H7 (cell line): ENCODE measurements at places on chromosomes 7 and 10. TPM values are rescaled to one million over a fixed set of nuclear protein-coding genes. Genes with fewer than 3 reads are reported as not detected.

- DNase-seq, result peak; percentile 24
Measured at GRCh38 chr7:37833107-37833817, 15.1 kb upstream of the NME8 start.

GRCh38 chr7:66118603-66119002 is 4.0 kb downstream of the CRCP start:
- no peak for DNase-seq

Gene TMEM270
- total RNA-seq, result not detected in 2 replicates

Gene ADAMTS14
- total RNA-seq, result 1.1 and 2.4 TPM in 2 replicates

- peak; percentile 45 for DNase-seq
Measured at GRCh38 chr10:102646610-102647442, 2.5 kb downstream of the TRIM8 start.

DNA sequence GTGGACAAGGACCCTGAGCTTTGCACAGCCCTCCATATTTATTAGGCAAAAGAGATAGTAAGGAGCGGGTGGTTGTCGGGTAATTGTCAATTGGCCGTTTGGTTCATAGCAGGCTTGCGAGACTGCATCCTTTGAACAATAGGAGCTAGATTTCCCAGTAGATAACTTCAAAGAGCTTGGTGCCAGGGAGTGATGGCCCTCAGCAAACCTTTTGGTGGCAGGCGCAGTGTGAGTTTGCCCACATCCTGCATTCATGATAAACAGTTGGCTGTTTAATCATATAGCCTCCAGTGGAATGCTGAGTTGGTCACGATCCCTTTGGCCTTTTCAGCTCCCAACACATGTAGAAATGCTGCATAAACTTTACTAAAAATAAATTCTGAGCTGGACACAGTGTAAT is 156.9 kb downstream of the AKR1D1 start:
- DNase-seq, result no peak

- peak; percentile 77 for DNase-seq
Measured at GRCh38 chr7:151400626-151401315, 9.1 kb downstream of the WDR86 start.

Gene DIP2C
- 4.8 and 7.2 TPM in 2 replicates for total RNA-seq

Gene TEX47
- not detected in 2 replicates for total RNA-seq

Gene PDE6C
- not detected in 2 replicates for total RNA-seq

Gene FAM131B
- total RNA-seq, result 11.9 and 16.9 TPM in 2 replicates

- DNase-seq, result no peak
Measured at GRCh38 chr7:50591480-50592438, 26.6 kb upstream of the DDC start.

DNA sequence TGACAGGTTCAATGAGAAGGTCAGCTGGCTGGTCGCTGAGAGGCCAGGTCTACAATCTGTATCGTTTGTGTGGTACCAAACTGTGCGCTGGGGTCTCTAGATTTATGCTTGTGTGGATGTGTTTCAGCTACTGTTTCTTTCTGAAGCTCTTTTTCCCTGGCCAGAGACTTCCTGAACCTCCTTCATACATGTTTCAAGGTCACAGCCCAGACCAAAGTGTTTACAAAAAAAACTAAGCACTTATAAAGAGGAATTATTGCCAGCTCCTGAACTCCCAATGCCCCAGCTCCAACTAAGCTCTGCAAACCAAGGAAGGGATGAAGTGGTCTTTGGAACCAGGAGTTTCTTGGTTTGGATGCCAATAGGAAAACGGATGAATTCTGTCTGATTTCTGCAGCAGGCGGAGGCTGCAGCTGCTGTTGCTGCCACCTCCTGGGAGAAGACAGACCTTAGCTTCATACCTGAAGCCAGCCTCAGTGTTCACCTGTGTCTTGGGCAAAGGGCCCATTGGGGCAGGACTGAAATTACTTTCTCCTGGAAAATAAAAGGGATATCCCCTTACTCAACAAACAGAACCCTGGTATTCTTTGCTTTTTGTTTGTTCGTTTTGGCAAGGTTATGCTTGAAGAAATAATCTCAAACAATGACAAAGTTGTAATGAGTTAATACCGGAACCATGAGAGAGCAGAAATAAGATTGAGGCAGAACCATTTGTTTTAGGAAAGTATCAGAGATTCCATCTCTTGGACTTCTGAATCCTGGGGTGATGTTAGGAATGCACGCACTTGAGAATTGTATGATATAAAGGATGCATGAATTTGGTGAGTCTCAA is 24.6 kb upstream of the MKLN1 start:
- DNase-seq, result peak; percentile 68

GRCh38 chr10:92268748-92269147 is 22.1 kb downstream of the CPEB3 start:
- DNase-seq, result no peak

DNA sequence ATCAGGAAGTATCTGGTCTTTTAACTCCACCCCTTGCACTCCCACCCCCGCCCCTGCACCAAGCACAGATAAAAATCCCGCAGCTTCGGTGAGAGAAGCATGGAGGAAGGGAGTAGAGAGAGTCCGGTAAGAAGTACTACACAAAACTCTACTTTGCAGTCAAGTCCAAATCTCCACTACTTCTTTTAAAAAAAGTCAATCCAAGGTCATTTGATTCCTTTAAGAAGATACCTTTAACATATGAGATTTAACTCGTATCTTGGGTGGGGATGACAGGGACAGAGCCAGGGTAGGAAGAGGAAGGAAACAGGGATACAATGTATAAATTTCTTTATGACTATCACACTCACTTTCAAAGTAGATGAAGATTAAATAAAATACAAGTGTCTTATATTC is 132.1 kb downstream of the NRBF2 start:
- no peak for DNase-seq

Gene CDK14
- total RNA-seq, result 28.6 and 37.2 TPM in 2 replicates

- DNase-seq, result no peak
Measured at GRCh38 chr10:73843261-73843660, 31.1 kb downstream of the CAMK2G start.

- no peak for DNase-seq
Measured at GRCh38 chr10:78578929-78579328, 489.8 kb upstream of the ZMIZ1 start.

- no peak for DNase-seq
Measured at GRCh38 chr10:62230344-62231121, 38.1 kb downstream of the RTKN2 start.

DNA sequence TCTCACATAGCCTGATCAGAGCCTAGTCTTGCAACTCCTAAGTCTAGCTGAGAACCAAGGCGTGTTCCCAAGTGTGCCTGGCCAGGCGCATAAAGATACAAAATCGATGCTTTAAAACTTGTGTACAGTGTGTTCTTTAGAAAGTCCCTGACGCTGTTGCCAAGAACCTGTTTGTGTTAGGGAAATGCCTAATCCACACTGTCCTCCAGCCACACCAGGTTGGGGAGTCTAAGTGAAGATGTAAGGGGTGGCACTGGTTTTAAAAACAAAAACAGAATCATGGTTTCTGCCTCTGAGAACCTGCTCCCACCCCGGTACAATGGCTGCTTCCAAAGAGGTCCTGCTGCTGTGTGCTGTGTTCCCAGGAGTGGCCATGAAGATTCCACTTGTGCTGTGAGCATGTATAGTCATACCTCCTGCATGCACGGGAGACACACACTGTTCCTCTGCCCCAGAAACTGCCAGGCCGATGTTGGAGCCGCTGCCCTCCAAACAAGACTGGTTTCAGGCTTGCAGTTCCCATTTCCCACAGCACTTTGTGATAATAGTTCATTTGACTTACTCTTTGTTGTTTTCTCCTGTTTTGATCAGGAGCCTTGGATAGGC is 88.5 kb downstream of the CCNY start:
- no peak for DNase-seq

- DNase-seq, result no peak
Measured at GRCh38 chr10:110503528-110504110, 5.9 kb downstream of the DUSP5 start.

- DNase-seq, result no peak
Measured at GRCh38 chr7:69451715-69452114, 146.6 kb upstream of the AUTS2 start.

Gene DUSP5
- total RNA-seq, result 24.9 and 25.1 TPM in 2 replicates

DNA sequence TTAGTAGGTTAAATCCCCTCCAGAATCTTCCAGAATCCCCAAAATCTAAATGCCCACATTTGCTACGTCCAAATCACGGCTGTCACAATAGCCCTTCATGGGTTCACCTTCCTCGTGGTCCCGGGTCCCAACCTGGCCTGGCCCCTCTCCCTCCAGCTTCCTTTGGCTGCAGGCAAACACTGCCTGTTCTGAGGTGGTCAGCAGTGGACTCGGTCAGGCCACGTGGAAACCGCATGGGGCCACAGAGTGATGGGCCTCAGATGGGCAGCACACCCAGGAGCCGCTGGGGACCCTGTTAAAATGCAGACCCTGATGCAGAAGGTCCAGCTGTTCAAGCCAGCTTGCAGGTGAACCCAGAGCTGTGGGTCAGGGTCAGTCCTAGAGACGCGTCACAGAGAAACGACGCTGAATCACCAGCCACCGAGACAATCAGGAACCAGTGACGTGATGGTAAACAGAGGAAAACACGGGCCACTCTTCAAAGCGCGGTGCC is 588.6 kb downstream of the DNAJB6 start:
- no peak for DNase-seq

GRCh38 chr7:8938044-8938805 is 504.8 kb downstream of the NXPH1 start:
- no peak for DNase-seq

DNA sequence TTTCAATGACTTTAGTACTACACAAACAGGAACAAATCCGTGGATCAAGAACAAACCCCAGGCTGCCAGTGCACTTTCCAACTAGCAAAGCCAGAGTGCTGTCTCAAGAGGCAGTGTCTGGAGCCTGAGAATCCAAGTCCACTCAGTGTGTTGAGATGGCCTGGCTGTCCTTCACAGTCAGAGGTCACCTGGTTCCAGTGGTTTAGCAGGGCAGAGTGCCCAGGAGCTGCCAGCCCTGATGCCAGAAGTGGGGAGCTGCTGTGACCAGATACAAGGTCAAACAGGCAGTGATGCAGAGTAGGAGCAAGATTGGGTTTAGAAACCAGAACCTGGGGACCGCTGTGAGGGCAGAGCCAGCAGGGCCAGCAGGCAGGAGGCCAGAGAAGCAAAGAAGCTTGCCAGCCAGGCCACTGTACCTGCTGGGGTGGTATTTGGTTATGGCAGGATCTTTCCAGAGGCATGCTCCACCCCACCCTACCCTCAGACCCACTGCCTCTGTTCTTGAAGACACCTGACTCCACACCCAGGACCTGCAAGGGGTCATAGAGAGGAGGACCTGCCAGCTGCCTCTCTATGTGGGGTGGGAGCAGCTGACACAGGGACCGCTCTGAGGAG is 35.6 kb upstream of the C10orf90 start:
- no peak for DNase-seq

- DNase-seq, result no peak
Measured at GRCh38 chr10:48599830-48600134, 5.1 kb downstream of the ARHGAP22 start.

GRCh38 chr10:80421707-80422536 is 13.6 kb downstream of the PRXL2A start:
- DNase-seq, result no peak

DNA sequence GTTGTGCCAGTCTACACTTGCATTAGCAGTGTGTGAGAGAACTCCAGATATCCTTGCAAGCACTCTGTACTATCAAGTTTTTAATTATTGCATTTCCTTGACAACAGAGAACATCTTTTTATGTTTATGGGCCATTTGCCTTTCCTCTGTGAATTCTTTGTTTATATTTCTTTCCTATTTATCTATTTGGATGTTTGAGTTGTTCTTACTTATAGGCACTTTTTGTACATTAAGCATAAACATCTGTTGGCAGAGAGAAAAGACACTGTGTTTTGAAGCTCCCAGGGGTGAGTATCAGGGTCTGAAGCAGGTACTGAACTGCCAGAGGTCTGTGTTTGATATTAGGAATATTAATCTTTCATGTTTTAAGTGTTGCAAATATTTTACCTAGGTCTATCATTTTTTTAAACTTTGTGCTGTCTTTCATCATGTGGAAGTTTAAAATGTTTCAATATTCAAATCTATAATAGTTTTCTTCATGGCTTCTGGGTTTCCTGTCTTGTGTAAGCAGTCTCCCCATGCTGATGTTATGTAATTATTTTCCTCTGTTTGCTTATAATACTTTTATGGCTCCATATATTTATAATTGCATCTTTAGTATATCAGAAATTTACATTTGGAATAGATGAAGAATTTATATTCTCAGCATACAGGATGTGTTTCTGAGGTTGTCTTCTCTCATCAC is 17.7 kb upstream of the PDCD4 start:
- DNase-seq, result no peak

Gene RBP3
- total RNA-seq, result not detected in 2 replicates

Gene IRF5
- total RNA-seq, result 0.48 and 0.62 TPM in 2 replicates

DNA sequence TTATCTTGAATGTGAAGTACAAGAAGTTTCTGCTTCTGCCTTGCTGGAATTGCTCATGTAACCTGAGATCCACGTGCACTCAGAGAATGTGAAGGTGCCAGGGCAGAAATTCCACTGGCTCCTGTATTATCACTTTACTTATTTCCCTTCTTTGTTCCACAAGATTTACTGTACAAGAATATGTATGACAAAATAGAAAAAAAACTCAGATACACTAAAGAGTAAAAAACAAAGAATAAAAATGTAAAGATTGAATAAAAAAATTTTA is 43.0 kb downstream of the PLCE1 start:
- DNase-seq, result no peak

DNA sequence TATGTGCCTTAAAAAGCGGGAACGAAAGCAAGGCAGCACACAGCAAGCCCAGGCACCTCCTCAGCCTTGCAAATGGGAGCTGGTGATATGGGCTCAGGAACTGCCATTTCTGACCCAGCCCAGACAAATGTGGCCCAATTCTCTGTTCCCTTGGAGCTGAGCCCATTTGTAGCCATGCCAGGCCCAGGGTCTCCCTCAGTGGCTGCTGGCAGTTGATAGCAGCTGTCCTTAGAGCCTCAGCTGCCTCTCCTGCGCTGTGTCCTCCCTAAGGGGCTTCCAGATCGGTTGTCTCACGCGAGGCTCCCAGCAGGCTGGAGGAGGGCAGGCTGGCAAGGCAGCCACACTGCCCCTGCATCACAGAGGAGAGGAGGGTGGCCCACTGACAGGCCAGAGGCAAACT is 275.8 kb downstream of the KCNMA1 start:
- peak; percentile 19 for DNase-seq

DNA sequence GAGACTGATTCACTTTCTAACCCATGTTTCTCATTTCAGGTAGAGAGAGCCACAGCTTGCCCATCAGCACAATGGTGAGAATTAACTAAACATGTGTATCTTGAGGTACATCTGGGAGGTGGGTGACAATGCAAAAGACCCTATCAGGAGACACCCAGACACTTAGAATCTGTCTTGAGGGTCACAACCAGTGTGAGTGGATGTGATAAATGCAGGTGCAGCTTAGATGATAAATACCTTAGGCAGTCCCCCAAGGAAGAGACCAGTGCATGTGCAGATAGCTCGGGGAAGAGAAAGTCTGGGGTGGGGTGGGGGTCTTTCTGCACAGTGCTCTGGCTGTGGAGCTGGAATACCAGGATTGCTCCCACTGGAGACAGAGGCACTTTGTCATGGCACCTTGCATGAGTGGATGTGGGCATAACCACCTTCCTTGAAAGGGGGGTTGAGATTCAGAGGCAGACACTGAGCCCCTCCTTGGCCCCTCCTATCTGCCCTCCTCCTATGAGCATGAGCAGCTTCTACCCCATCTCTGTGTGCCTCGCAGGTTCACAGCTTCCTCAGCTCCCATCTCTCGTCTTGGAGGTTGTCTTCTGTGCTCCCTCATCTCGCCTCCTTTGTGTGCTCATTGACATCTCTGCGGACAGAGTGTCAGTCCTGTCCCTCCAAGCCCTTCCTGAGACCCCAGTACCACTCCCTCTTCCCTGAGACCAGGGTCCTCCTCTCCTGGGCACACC is 349.8 kb downstream of the TCERG1L start:
- DNase-seq, result no peak

GRCh38 chr10:71694567-71694968 is 25.0 kb downstream of the C10orf105 start:
- DNase-seq, result no peak
